ENCODE measurements at places on chromosomes 5 and 9.

DNA sequence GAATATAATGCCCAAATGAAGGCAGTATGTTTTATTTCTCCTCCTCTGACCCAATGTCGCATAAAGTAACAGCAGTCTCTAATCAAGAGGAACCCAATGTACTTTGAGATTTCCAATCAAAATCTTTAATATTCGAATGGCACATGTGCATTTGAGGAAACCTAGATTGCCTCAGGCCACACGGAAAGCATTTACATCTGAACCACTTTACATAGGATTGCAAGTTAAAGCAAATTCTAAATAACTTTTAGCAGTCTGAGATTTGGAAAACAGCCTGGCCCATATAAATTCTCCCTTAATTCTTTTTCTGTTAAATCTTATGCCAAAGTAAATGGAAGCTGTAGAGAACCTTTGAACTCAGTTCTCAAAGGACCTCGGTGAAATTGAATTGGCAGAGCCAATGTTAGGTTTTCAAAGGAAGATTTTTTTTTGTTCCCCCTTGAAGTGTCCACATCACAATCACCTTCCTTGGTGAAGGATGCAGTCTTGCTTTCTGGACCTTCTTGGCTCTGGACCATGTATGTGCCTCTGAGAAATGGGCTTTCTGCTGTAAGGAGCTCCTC lies 57.3 kb downstream of the SNCAIP start:
- no peak for DNase-seq

DNA sequence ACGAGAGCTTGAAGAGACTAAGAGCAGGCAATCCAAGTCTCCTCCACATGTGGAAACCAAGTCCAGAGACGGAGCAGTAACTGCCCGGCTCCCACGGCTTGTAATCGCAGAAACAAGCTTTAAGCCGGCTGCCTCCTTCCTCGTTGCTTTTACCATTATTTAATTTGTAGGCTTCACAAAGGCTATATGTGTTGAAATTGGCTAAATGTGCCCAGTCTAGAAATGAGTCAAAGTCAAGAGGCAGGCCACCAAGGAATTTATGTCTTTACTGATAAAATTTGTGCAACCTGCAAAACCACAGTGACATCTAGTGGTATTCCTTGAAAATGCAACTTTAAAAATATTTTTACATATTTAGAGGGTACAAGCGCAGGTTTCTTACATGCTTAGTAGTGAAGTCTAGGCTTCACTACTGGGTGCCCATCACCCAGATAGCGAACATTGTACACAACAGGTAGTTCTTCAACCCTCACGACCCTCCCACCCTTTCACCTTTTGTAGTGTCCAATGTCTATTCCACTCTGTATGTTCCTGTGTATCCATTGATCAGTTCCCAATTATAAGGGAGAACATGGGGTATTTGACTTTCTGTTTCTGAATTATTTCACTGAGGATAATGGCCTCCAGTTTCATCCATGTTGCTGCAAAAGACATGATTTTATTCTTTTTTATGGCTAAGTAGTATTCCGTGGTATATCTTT lies 33.5 kb upstream of the EBF1 start:
- DNase-seq, result no peak

- DNase-seq, result no peak
These were observed 28.9 kb upstream of the TLE1 start for GRCh38 chr9:81718244-81718643.

- DNase-seq, result no peak
These were observed 16.5 kb upstream of the CXXC5 start for GRCh38 chr5:139631520-139632165.

- DNase-seq, result no peak
These were observed 135.1 kb upstream of the EFNA5 start for GRCh38 chr5:107805824-107806223.

DNA sequence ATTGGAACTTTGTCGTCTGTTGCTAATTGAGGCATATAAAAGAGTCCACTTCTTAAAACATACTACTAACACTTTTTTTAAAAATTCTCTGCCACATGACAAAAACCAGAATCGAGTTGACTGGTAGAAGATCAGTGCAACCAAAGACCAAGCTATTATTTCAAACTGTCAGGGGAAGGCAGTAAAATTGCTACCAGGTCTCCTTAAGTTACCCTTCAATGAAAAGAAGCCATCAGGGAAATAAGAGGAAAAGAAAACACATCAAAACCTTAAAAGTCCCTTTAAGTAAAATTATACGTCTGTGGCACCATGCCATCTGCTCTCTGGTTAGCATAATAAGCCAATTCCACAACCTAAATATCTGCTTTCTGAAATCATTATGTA lies 9.6 kb downstream of the ZNF608 start:
- DNase-seq, result no peak

DNA sequence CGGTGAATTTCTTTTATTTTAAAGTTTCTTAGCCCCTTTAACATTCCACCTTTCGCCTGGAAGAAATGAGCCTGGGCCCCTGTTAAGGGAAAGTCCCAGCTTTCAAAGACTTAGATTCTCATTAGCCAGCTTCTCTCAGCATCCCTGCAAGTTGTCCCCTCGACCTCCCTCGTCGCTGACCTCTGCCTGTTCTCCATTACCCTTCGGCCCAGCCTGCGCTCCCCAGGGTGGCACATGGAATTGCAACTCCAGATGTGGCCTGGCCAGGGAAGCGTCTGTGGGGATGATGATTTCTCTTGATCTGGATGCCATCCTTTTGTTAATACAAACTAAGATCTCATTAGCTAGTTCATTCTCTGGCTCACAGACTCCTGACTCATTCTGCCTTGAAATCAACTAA lies 43.4 kb upstream of the FANCC start:
- DNase-seq, result no peak

GRCh38 chr9:121144482-121144881 lies 57.2 kb downstream of the RAB14 start:
- DNase-seq, result no peak

- DNase-seq, result no peak
These were observed 3.3 kb downstream of the ASTN2 start for GRCh38 chr9:117411547-117411946.

GRCh38 chr9:78781681-78782080 lies 484.8 kb downstream of the PSAT1 start:
- DNase-seq, result no peak

GRCh38 chr9:6113312-6113711 lies 97.9 kb upstream of the RANBP6 start:
- DNase-seq, result no peak

GRCh38 chr5:54678737-54679136 lies 161.2 kb downstream of the SNX18 start:
- no peak for DNase-seq

GRCh38 chr9:136626740-136627642 lies 35.7 kb upstream of the EGFL7 start:
- DNase-seq, result no peak

- no peak for DNase-seq
These were observed 265.5 kb upstream of the PCSK5 start for GRCh38 chr9:75624998-75625397.

- no peak for DNase-seq
These were observed 11.1 kb upstream of the PSMB7 start for GRCh38 chr9:124426361-124426760.

GRCh38 chr5:140015706-140016105 lies 27.4 kb downstream of the NRG2 start:
- DNase-seq, result no peak

DNA sequence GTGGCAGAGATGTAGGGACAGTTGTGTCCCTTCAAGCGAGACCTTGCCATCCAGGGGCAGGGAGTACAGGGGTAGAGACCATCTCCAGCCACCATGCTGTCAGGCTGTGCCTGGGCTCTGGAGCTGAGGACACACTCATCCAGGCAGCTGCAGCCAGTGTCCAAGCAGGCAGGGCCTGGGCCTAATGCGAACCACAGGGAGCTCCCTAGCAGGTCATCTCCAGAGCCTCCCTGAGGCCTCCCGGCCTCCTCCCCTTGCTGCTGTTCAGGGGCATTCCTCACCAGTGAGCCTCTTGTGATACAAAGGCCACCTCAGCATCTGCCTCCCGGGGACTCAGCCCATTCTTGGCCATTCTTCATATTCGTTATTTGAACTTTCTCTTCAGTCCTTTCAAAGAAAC lies 35.0 kb downstream of the TPPP start:
- DNase-seq, result no peak

DNA sequence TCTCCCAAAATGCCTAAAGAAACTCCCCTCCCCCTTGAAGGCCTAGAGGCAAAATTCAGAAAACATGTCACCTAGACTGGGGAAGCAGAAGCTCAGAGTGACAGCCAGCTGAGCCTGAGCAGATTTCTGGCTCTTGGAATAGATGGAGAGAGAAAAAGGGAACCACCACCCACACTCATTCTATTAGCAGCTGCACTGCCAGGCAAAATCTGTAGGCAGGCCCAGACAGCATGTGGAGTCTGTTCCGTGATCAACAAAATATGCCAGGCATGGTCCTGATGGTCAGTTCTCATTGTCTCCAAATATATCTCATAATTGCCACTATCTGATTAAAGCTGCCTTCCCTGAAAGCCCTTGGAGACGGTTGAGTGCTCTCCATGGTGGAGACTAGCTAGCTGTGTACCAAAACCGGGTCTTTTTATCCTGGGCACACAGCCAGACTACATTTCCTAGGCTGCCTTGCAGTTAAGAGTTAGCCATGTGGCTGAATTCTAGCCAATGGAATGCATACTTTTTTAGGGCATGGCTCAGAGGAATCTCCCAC lies 131.7 kb upstream of the GPR151 start:
- DNase-seq, result no peak

- DNase-seq, result no peak
These were observed 1.4 kb downstream of the ANKRA2 start for GRCh38 chr5:73564018-73564417.

DNA sequence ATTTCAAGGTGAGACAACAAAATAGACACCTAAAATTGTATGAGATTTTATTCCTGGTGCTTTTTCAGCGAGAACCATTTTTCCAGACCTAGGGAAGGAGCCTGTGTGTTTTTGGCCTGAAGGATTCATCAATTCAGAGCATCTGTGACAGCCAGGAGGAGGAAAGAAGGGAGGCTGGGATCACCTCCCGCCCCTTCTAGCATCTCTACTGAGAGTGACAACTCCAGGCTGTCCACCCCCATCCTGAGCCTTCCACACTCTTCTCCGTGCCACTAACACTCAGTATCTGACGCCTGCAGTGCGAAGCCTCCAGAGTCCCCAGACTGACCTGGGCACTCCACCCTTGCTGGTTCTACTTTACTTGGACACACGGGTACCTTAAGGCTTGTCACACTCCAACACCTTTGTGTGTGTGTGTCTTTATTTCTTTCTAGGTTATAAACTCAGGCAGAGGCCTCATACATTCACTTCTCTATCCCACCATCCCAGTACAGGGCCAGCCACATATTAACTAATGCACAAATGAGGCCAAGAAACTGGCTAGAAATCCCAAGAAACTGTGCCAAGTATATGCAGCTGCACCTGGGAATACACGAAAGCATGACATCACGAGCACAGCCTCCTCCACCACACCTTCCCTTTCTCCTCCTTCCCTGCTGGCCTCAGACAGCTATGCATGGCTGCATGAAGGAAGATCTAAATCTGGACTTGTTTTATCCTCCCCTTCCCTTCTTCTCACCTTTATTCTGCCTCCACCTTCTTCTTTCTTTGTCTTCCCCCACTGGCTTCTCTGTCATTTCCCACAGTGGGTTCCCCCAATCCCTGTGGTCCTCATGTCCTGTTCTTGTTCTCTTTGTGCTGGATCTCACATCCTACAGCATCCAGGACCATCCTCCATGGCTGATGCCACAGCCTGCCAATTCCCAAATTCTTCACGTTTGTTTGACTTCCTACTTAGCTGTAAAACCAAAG lies 16.0 kb downstream of the S1PR3 start:
- no peak for DNase-seq

GRCh38 chr5:93717162-93717561 lies 24.2 kb downstream of the POU5F2 start:
- no peak for DNase-seq

DNA sequence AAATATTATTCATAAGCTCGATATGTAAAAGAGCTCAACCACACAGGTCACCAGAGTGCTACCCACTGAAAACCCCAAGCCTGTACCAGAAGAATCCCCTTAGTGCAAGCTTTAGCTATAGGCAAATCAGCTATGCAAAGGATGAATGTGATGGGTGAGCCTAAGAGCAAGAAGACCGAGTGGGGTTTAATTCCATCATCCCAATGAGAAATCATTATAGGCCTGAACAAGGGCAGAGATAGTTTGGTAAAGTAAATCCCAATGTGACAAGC lies 21.8 kb downstream of the ELOVL7 start:
- no peak for DNase-seq

GRCh38 chr9:38107405-38107804 lies 38.4 kb upstream of the SHB start:
- DNase-seq, result no peak

DNA sequence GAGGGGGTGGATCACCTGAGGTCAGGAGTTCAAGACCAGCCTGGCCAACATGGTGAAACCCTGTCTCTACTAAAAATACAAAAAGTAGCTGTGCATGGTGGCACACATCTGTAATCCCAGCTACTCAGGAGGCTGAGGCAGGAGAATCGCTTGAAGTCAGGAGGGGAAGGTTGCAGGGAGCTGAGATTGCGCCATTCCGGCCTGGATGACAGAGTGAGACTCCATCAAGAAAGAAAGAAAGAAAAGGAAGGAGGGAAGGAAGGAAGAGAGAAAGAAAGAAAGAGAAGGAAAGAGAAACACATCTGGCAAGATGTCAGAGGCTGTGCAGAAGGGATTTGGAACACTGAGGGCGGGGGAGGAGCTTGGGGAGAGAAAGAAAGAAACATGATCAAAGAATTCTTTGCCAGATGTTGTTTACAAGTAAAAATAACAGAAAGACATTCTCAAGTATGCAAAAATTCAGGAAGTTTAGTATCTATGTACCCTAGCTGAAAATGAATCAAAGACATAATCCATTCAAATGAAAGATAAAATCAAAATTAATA lies 93.7 kb downstream of the AK8 start:
- no peak for DNase-seq

GRCh38 chr5:169065400-169065799 lies 235.5 kb downstream of the SLIT3 start:
- DNase-seq, result no peak

DNA sequence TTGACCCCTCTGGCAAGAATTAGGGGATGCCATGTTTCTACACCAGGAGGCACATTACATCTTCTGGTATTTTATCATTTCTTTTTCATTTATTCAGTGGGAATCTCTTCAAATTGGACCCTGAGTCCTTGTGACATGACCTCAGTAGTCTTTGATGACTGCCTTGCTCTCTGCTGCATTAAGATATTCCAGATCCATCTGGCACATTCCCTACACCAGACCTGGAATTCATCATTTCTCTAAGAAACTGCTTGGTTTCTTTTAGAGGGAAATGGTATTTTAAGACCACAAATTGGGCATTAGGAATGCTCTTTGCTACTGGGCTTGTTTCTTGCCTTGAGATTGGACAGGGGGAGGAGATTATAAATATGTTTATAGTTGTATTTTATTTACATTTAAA lies 61.0 kb downstream of the GALNT10 start:
- DNase-seq, result no peak
